CD4-positive, alpha-beta T cell treated with Interferon gamma for 1 hour (primary cell): ENCODE measurements at places on chromosomes 6 and 20.

- no peak for DNase-seq
These were observed 41.8 kb downstream of the TFEB start for GRCh38 chr6:41693281-41694240.

DNA sequence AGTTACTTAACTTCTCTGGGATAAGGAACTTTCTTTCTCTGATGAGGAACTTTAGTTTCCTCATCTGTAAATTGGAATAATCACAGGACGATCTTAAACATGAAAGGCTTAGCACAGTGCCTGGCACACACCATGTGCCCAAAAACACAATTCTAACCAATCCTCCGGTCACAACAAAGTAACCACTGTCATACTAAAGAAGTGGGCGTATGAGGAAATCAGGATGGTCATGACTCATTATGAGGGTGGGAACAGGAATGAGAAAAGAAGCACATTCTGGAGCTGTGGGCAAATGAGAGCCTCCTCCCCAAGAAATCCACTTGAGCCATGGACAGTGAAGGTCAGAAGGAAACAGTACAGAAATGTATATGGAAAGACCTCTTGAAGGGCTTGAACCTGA lies 82.9 kb downstream of the LRFN2 start:
- DNase-seq: no peak

GRCh38 chr20:2281563-2281962 lies 14.2 kb upstream of the TGM3 start:
- DNase-seq: no peak

DNA sequence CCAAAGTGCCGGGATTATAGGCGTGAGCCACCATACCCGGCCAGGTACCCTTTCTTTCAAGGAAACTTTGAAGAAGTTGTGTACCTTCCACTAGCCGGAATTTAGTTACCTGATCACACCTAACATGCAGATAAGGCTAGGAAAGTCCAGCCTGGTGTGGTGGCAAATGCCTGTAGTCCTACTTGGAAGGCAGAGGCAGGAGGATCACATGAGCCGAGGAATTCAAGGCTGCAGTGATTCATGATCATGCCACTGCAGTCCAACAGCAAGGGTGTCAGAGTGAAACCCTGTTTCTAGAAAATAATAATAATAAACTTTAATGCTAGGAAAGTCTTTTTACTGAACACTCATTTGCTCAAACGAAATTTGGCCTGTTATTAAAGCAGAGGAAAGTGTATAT lies 21.0 kb downstream of the NFYA start:
- DNase-seq: no peak

- DNase-seq: no peak
These were observed 739 bp downstream of the CTSZ start for GRCh38 chr20:59006167-59006863.

- DNase-seq: no peak
These were observed 118.8 kb downstream of the MAP3K7 start for GRCh38 chr6:90468080-90468479.

DNA sequence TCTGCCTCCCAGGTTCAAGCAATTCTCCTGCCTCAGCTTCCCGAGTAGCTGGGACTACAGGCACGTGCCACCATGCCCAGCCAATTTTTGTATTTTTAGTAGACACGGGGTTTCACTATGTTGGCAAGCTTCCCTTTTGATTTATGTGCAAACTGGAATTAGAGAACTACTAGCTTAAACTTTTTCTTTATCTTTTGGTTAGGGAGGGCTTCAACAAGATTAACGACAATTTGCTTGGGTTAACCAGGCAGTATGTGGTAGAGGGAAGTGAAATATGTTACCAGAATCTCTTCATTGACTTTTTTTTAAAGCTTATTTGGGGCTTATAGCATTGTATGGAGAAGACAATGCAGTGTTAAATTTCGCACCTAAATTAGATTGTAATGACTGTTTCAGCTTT lies 9.0 kb downstream of the MYO6 start:
- DNase-seq: no peak
